Stimulated activated CD4-positive, alpha-beta T cell treated with anti-CD3 and anti-CD28 coated beads, Interleukin-1b, Interleukin-23, amount 100 ng/mL, for 24 hours (primary cell): ENCODE measurements at places on chromosomes 4 and X.

GRCh38 chr4:79331126-79331876 lies 5.4 kb upstream of the NAA11 start:
- DNase-seq, result no peak

DNA sequence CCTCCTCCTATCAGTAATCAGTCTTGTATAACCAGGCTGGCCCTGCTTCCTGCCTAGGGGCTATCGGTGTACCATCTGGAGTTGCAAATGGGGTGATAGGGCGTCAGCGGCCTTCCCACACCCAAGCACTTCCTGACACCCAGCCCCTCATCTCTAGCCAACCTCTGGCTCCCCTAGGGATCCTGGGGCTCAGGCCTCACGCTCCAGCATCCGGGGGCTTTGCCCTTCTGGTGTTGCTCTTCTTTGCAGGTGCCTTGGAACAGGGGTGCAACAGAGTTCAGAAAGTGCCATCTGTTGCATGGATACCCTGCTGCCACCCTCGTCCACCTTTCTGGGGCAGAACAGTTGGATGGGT lies 4.1 kb downstream of the IL9R start:
- DNase-seq, result no peak

DNA sequence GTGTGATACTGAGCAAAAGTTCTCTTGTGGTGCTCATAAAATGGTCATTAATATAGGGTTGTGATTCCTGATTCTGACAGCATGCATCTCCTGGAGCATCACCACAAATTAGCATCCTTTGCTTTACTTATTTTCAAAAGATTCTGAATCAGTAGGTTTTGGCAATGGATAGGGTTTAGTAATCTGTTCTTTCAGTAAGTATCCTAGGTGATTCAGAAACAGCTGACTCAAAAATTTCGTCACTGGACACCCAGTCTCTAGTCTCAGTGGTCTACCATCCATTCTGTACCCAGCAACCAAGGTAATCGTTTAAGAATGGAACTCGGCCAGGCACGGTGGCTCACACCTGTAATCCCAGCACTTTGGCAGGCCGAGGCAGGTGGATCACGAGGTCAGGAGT lies 4.1 kb downstream of the CBLL2 start:
- DNase-seq, result no peak

DNA sequence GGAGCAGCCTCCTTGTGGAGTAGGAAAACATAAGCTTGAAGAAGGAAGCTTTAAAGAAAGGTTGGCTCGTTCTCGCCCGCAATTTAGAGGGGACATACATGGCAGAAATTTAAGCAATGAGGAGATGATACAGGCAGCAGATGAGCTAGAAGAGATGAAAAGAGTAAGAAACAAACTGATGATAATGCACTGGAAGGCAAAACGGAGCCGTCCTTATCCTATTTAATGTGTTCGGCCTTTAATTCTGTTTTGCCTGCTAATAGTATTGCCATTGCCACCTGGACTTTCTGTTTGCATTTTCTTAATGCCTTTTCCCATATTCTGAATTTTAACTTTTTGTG lies 1.4 kb downstream of the TCEAL1 start:
- DNase-seq, result no peak

DNA sequence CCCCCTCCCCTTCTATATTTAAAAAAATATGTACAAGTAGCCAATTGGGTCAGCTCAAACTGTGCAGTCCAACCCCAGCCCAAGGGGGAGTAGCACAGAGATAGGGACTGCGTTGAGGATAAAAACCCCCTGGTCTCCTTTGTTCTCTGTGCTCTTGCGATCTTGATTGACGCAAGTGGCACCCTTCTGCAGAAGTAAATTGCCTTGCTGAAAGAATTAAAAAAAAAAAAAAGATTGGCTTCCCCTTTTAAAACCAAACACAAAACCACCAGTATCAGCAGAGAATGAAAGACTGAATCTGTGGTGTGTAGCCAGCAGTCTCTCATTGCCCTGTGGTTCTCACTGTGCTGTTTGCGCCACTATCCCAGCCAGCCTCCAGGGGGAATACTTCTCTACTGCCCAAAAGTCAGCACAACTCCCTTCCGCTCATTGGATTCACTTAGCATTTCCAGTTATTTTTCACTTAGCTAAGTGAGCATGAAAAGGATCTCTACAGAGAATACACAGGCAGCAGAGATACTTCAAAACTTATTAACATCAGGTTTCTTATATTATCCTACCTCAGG lies 29.7 kb downstream of the MANBA start:
- DNase-seq, result no peak

- peak; percentile 23 for DNase-seq
Observed at GRCh38 chr4:9703391-9703790, 78.0 kb upstream of the DRD5 start.

DNA sequence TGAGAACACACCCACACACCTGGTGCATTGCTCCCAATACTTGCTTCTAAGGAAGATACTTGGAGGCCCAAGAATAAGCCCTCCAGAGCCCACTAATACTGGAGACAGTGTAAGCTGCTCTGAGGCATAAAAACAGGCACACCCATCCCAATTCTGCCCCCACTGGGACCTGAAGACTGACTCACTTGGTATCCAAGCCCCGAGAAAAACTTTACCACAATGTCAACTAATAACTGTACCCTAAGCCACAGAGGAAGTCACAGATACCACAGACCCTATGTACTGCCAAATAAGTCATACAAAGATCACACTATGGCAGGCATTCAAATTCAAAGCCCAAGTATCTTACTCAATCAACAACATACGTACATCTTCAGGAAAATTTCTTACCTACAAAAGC lies 398.2 kb upstream of the SPANXN1 start:
- DNase-seq, result no peak

DNA sequence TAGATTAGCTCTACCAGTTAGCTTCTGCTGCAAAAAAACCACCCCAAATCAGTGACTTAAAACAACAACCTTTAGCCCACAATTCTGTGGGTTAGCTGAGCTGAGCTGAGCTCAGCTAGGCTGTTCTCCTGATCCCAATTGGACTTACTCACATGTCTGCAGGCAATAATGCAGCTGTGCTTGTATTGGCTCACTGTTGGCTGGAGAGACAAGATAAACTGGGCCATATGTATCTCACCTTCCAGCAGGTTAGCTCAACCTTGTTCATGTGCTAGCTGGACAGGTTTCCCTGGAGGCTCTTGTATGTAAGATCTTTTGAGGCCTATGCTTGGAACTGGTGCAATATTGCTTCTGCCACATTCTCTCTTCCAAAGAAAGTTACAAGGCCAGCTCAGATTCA lies 261.5 kb upstream of the ADGRL3 start:
- no peak for DNase-seq
